Neural crest cell (in vitro differentiated cells): ENCODE measurements at places on chromosomes 5 and 9.

DNA sequence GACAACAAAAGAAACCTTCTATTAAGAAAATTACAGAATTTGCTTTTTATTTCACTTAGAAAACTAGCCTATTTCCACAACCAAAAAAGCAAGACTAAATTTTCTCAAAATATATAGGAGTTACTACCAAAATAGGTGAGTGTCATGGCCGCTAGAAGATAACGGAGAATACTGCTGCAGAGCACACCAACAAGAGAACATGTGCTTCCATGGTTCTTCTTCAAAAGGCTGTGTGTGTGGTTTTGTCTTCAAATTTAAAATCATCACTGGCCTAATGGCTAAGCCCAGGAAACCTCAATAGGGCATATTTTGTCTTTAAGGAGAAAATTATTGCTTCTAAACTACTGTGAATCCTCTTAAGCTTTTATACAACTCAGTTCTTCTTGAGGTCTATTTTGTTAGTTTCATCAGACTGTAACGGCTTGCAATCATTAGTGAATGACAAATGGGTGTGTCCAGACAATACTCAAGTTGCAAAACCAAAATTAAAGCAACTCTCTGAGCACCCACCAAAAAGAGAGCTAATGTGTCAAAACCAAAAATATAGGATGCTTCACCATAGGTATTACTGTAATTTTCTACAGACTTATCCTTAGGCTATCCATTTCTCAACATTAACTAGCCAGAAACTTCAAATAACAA is 3.3 kb downstream of the SETX start:
- no peak for DNase-seq

DNA sequence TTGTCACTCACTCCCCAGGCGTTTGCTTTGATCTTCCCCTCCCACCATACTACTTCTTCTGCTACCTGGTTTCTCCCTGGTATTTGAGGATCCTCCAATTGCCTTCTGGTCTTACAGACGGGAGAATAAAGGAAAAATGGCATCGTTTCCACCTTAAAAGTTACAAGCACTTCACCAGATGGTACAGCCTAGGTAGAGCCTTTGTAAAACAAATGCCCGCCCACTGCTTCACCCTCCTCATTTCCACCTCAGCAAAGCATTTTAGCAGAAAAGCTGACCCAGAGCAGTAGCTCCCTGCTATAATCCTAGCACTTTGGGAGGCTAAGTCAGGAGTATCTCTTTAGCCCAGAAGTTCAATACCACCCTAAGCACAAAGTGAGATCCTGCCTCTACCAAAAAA is 5.1 kb upstream of the ANXA2R start:
- DNase-seq = no peak

- peak; percentile 16 for DNase-seq
These were observed 831 bp downstream of the KLHL3 start for GRCh38 chr5:137734962-137735554.

- DNase-seq = no peak
These were observed 367.4 kb downstream of the KIAA0825 start for GRCh38 chr5:94250985-94251384.

- DNase-seq = no peak
These were observed 104.4 kb downstream of the ZNF354C start for GRCh38 chr5:179164331-179165311.

DNA sequence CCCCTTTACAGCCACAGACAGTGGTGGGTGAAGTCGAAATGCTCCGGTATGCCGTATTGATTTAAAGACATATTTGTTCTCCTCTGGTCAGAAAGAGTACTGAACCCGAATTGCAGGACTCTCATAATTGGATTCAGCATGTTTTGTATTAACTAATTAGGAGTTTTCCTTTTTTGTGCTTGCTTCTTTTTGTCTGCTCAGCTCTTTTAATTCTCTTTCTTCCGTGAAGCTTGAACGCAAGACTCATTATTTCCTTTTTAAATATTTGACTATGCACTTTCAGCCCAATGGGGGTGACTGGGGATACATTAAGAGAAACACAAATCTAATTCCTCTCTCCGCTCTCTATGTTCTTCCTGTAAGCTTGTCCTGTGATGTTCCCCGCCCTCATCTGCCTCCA is 246.6 kb upstream of the IRX2 start:
- no peak for DNase-seq

DNA sequence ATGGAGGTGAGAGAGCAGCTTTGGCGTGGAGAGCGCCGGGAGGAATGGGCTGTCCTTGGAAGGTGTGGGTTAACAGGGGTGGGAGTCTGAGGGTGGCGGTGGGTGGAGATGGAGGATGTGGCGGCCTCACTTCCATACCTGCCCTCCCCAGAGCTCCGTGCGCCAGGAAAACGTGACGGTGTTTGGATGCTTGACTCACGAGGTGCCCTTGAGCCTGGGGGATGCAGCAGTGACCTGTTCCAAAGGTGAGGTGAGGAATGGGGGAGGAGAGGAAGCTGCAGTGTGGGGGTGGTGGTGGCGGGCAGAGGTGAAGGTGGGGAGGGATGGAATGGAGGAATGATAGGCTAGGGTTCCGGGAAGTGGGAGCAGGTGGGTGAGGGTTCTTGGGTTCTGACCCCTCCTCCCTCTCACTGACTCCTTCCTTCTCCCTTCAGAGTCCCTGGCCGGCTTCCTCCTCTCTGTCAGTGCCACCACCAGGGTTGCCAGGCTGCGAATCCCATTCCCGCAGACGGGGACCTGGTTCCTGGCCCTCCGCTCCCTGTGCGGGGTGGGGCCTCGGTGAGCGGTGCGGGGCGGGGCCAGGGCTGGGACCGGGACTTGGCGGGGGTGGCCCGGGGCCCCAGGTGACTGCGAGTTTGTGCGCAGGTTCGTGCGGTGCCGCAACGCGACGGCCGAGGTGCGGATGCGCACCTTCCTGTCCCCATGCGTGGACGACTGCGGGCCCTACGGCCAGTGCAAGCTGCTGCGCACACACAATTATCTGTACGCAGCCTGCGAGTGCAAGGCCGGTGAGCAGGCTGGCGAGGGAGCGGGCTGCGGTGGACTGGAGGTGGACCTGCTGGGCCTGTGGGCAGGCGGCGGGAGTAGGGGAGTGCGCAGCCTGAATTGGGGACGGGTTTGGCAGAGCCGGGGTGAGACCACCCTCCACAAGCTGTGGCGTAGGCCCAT is 17.1 kb downstream of the TMEM8B start:
- DNase-seq = no peak

- no peak for DNase-seq
These were observed 44.4 kb downstream of the TNFAIP8 start for GRCh38 chr5:119400245-119400644.

GRCh38 chr9:12699529-12699928 is 6.3 kb downstream of the TYRP1 start:
- DNase-seq = no peak
